ENCODE measurements at places on chromosomes 4 and X.

DNA sequence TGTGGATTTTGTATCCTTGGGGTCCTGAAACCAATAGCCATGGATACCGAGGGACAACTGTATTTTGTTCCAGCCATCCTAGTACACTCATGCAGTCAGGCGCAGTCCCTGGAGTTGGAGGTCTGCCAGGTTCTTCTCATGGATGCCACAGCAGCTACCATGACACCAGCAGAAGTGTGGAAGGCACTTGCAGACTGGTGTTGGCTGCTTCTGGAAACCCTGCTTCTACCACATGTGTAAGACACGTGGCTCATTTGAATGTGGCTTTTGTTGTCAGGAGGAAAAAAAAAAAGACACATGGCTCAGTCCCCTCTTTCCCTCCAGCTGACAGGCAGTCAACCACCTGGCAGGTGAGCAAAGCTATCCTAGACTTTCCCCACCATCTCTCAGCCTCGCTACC lies 19.4 kb downstream of the DRD5 start:
- DNase-seq, result no peak

DNA sequence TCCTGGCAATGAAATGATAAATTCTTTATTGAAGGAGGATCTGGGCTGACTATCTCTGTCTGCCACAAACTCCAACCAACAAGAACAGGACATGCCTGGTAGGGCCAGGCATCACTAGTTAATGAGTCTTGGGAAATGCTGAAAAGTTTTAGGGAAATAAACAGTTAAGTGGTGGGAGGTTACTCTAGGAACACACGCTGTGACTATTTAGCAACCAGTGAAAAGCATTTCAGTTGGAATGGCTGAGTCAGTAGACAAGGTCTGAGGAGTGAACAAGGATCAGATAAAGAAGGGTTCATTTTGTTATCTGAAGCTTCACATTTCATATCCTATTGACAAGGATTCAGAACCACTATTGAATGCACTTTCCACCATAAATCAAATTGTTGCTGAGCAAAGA lies 394.9 kb upstream of the BOD1L1 start:
- DNase-seq, result no peak

GRCh38 chrX:44972132-44972531 lies 99.1 kb downstream of the KDM6A start:
- DNase-seq, result no peak

- no peak for DNase-seq
Measured at GRCh38 chrX:47927212-47927611, 76.6 kb downstream of the ZNF182 start.

DNA sequence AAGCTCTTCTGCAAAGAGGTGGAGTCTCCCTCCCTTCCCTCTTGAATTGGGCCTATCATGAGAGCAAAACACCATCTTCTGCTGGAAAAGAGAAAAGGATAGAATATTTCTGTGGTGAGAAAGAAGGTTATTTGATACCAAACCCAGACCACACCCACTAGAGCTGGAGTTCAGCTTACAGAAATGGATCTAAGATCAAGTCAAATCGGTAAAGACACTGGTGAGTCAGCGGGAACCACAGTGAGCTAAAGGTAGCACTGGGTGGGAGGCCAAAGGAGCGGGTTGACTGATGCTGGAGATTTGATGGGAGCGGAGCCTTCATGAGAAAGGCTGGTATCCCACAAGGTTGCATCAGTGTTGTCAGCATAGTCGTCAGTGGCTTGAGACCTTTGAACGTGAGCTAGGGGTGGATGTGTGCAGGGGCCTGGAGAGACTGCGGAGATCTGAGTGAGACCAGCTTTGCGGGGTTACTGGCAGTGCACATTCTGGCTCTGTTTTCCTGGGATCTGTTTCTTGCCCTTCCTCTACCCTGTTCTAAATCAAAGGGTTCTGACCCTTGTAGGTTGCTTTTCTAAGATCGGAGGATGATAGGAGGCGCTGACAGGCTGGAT lies 106.4 kb upstream of the SCOC start:
- DNase-seq, result peak; percentile 70

- no peak for DNase-seq
Measured at GRCh38 chrX:129006491-129006890, 516.8 kb downstream of the SMARCA1 start.

DNA sequence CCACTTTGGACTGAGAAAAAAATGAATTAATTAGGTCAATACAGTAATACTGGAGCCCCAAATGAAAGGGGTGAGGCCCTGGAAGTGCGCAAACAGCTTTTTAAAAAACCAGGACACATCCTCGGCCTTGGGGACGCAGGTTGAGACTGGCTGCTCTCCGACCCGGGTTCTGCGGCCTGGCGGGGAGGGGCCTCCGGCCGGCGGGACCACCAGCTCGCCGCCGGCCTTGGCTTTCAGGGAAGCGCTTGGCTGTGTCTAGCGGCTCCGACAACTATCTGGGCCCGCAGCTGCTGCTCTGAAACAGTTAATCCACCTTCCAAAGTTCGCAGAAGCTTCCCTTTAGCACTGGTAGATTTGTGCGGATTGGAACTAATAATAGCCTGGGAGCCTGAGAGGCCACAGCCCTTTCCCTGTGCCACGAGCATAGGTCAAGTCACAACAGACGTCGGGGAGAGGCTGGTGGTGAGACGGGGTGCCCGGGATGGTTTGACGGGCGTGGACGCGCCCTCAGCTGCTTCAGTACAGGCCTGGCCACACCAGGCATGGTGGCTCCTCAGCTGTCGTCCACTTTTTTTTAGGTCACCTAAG lies 1.1 kb upstream of the SEL1L3 start:
- no peak for DNase-seq

DNA sequence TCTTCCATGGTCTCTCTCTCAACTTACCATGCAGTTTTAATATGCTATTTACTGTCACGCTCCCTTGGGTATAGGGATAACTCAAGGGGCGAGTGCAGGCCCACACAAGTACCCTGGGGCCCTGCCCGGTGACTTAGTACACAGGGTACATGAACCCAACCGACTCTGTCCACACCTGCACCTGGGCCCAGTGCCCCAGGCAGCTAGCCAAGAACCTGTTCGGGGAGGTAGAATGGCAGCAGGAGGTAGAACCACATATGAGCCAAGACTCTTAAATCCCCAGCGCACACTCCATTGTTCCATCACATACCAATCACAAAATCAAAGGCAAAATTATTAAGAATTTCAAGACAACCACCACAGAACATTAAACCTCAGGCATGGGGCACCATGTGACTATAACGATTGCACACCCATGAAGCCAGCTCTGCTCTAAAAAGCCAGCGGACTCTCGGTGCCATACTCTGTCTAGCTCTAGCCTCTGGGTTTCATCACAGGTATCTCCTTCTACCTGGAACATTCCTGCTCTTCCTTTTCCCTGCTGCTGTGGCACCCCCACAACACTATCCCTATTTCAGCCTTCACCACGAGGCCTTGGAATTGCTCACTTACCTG lies 14.6 kb downstream of the PHF8 start:
- DNase-seq, result no peak

DNA sequence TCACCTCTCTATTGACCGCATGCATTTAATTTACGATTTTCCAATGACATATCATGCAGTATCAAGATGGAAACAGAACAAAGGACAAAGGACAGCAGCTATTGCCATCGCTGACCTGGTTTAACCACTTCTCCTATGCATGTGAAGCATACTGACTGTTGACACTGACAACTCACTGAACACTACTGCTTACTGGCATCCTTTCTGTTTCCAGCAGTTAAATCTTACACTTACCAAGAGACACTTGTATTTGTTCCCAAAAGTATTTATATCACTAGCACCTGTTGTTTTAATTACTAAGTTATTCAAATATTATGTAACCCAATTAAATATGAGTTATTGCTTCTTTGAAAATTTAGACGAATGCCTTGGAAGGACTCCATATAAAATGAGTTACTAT lies 176.7 kb downstream of the PDGFC start:
- DNase-seq, result no peak

DNA sequence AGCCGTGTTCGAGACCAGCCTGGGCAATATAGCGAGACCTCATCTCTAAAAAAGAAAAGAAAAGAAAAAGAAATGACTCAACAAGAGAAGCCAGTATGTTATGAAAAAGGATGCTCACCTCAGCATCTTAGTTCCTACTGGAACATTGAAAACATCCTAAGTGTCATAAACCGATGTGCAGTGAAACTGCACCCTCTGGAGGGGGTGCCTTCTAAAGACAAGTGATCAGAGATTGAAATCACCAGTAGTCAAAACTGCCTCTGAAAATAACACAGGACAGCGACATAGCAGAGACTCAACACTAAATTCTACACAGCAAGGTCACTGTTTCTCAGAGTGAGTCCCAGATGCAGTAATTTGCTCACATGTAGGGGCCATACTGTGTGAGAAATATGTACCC lies 28.0 kb upstream of the ATP6AP2 start:
- DNase-seq, result peak; percentile 10

DNA sequence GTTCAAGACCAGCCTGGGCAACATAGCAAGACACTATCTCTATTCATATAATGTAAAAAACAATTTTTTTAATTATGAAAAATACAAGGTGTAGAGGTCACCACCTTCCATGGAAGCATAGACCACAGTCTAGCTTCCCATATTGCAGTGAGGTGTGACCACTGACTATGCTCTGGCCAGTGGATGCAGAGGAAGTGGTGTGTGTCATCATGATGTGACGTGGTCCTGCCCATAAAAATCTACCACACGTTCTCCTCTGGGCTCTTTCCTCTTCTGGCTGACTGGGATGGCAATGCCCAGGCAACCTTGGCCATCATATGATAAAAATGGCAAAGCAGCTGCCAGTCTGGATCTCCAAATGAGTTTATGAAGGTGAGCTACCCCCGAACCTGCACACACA lies 65.7 kb downstream of the RBM47 start:
- no peak for DNase-seq

DNA sequence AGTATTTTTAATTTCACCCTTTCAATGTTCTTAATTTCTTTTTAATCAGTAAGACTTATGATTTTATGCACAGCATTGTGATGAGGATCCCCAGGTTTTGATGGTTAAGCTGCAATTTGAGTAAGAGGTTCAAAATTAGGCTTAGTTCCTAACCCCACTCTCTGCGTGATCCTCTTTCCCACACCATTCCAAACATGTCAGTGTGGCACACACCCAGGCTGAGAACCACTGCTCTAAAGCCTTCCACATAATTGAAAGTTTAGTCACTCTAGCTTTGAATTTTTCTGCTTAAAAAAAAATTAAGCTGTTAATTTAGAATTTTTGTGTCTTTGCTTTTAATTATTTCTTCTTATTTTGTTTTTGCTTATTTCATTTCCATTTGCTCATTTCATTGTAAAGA lies 68.8 kb upstream of the SLC7A11 start:
- no peak for DNase-seq

GRCh38 chrX:136652822-136653723 lies 5.1 kb downstream of the CD40LG start:
- peak; percentile 80 for DNase-seq

DNA sequence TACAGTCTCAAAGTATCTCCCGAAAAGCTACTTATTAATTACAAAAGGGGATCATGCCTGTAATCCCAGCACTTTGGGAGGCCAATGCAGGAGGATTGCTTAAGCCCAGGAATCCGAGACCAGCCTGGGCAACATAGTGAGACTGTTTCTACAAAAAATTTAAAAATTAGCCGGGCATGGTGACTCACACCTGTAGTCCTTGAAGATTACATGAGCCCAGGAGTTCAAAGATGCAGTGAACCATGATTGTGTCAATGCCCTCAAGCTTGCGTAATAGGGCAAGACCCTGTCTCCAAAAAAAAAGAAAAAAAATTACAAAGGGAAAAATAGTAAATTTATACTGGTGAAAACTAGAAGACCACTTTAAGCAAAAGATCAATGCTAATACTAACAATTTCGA lies 3.3 kb upstream of the PORCN start:
- DNase-seq, result no peak

- DNase-seq, result peak; percentile 68
Measured at GRCh38 chr4:42167709-42168108, 15.3 kb upstream of the BEND4 start.

DNA sequence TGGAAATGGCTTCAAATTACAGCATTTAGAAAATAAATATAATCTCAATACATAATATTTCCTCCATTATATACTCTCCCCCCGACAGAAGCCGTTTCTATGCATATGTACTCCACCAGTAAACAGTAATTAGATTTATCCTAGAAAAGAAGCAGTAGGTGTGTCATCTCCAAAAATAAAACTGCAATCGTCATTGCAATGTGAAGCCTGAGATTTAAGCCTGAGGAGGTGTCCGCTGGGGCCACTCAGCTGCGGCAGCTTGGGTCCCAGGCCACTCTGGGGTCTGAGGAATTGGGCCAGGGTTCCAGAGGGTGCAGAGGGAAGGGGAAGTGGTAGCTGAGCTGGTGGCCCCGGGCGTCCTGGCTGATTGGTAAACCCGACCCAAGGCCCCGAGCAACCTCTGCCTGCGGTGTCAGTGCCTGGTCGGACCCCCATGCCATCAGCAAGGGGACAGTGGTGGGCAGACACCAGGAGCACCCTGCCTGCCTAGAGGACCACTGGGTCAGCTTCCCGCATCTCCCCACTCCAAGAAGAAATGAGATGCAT lies 7.8 kb upstream of the MXD4 start:
- DNase-seq, result no peak

- DNase-seq, result no peak
Measured at GRCh38 chr4:180636696-180637404, 1606.4 kb upstream of the TENM3 start.

GRCh38 chr4:136861091-136861490 lies 671.2 kb downstream of the PCDH18 start:
- DNase-seq, result no peak

DNA sequence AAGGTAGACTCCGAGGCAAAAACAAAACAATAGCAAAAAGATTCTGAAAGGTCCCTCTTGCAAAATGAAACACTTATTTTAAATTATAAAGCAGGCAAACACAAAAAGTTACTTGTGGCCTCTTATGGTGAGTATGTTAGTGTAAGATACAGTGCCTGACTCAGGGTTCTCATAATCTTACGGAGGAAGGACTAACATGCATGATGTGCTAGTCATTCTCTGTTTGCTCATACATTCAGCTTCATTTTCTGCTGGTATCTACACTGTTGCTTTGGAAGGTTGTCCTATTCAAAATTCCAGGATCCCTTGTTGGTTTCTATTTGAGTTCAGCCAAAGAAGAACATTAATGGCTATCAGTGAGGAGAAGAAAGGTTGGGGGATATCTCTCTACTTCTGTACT lies 249.1 kb upstream of the FAM47A start:
- DNase-seq, result no peak

DNA sequence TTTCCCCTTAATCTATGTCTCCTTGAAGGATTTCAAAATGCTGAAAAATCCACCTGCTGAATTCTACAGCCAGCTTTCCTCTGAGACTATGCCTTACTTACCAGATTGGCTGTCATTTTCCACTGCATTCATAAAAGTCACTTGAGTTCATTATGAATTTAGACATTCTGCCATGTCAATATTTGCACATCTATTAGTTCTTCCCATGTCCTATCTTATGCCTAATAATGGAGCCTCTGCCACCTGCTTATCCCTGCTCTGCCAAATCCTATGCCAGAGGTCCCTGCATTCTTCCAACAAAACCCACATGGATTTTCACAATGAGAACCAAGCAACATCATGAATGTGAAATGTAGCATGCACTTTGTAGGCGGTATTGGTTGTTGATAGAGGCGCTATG lies 42.6 kb downstream of the GASK1B start:
- no peak for DNase-seq

- DNase-seq, result no peak
Measured at GRCh38 chrX:4028151-4028550, 314.7 kb upstream of the PRKX start.

GRCh38 chr4:106978046-106978774 lies 57.9 kb downstream of the DKK2 start:
- no peak for DNase-seq

- no peak for DNase-seq
Measured at GRCh38 chr4:161279095-161279494, 884.7 kb downstream of the FSTL5 start.

GRCh38 chr4:82989575-82990429 lies 20.8 kb downstream of the LIN54 start:
- peak; percentile 9 for DNase-seq
